ENCODE measurements at places on chromosomes 11 and 22. TPM values are rescaled to one million over a fixed set of nuclear protein-coding genes. Genes with fewer than 3 reads are reported as not detected.

HEPN1 gene
- not detected for total RNA-seq

BARX2 gene
- not detected for total RNA-seq

OR52N4 gene
- not detected for total RNA-seq

EXPH5 gene
- 0.02 TPM for total RNA-seq

SEC14L6 gene
- total RNA-seq, result 0.09 TPM

LYVE1 gene
- total RNA-seq, result 1.4 TPM

TIGD3 gene
- total RNA-seq, result 4.9 TPM

OR8G1 gene
- total RNA-seq, result not detected

KCNQ1OT1 gene
- 18.9 TPM for total RNA-seq

LRRC56 gene
- 0.08 TPM for total RNA-seq

OR2D2 gene
- not detected for total RNA-seq

CRYBB2 gene
- total RNA-seq, result not detected

SYNGR1 gene
- not detected for total RNA-seq

CCDC86 gene
- 46.6 TPM for total RNA-seq

SF3A1 gene
- total RNA-seq, result 31.8 TPM

PTPN5 gene
- total RNA-seq, result not detected

UBQLN3 gene
- not detected for total RNA-seq

ART1 gene
- not detected for total RNA-seq

UBQLNL gene
- not detected for total RNA-seq

RPS6KA4 gene
- total RNA-seq, result 14.2 TPM

CHRNA10 gene
- total RNA-seq, result 0.71 TPM

PLEKHB1 gene
- 71.7 TPM for total RNA-seq

NDUFS3 gene
- 151 TPM for total RNA-seq

MUC5AC gene
- not detected for total RNA-seq

All from HepG2 (cell line).